ENCODE measurements at places on chromosomes 13 and 19.

- no peak for DNase-seq
Measured at GRCh38 chr13:63436325-63436668, 2020.6 kb upstream of the PCDH20 start.

DNA sequence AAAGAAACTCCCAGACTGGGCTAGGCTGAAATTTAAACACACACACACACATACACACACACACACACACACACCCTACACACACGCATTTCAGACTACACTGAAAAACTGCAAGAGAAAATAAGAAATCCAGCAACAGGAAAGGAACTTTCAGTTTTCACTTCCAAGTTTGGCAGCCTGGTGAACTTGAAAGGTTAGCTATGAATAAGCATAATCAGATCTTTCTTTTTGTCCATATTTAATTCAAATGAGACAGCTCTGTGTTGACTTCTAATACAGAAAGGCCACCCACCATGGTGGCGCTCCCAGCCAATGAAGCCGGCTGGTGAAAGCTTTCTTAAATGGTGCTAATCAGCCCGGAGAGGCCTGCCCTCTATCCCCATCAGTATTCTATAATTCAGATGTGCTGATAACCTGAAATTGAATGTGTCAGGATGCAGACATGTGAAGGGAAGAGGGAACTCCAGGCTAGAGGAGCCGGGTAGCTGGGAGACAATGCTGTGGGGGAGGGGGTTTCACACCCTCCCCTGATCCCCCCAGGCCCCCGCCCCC is 108.3 kb upstream of the ZNF536 start:
- DNase-seq = no peak

GRCh38 chr13:81551036-81551435 is 1210.1 kb upstream of the SPRY2 start:
- DNase-seq = no peak

GRCh38 chr19:51466723-51467122 is 8.5 kb upstream of the SIGLEC8 start:
- DNase-seq = no peak

DNA sequence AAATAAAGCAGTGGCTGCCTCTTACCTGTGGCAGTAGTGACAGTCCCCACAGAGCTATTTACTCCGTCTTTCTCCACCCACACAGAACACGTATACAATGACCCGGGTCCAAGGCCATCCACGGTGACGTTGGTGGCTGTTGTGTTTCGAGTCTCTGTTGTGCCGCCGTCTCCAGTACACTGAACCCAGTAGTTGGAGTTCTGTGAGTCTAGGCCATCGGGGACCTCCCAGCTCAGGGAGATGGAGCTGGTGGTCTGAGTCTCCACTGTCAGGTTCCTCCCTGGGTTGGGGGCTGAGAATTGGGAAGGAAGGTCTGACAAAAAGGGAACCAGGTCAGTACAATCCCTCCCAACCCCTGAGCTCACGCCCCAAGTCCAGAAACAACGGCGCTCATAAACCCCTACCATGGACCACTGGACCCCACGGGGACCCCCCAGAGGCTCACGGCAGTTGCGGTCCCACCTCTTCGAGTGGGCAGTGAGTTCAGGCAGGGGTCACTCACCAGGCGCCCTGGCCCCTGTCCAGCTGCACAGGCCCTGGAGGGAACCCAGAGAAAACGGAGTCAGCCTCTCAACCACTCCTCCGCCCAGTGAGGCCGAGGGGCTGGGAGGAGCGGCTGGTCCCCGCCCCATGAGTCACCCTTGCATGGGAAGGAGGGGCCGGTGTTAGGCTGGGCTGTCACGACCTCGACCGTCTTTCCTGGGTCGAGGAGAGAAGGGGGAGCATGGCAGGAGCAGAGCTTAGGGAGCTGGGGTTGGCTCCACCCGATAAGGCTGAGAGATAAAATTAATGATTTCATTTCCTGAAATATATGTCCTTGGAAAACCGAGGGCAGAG is 2.4 kb downstream of the PTPRH start:
- peak; percentile 44 for DNase-seq

- no peak for DNase-seq
Measured at GRCh38 chr13:33441015-33441414, 155.5 kb upstream of the STARD13 start.

GRCh38 chr19:14361824-14362223 is 19.4 kb upstream of the ADGRE5 start:
- DNase-seq = no peak

DNA sequence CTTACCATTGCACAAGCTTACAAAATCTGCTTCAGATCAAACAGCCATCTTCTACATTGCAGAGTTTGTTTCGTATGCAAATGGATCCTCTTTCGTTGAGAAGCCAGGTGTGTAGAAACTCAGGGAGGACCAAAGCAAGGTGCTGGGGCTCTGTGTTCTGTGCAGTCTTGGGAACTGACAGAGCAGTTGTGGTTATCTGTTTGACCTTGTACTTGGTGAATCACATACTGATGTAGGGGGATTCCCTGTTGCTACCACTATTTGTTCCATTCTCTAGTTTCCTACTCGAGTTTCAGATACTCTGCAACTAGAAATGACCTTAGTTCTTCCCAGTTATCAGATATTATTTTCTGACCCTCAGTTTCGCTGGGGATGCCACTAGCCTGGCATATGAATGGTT is 95.2 kb upstream of the CLDN10 start:
- no peak for DNase-seq

- no peak for DNase-seq
Measured at GRCh38 chr19:1286487-1287353, 1.0 kb downstream of the EFNA2 start.

- no peak for DNase-seq
Measured at GRCh38 chr13:114023716-114024602, 50.1 kb upstream of the C13orf46 start.

DNA sequence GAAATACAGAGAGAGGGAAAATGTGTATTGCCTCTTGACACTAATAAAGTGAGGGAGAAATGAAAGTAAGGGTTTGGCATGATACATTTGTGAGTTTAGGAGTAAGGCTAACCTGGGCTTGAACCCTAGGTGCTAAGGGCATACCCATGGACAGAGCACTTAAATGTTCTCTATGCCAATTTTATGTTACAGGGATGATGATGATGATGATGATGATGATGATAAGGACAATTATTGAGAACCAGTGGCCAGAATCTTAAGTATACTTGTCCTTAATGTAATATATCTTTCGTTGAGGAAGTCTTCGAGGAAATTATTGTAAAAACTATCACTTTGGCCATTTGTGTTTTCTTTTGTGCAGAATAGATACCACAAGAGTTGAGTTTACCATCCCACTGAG is 33.2 kb downstream of the DPY19L3 start:
- DNase-seq = no peak

DNA sequence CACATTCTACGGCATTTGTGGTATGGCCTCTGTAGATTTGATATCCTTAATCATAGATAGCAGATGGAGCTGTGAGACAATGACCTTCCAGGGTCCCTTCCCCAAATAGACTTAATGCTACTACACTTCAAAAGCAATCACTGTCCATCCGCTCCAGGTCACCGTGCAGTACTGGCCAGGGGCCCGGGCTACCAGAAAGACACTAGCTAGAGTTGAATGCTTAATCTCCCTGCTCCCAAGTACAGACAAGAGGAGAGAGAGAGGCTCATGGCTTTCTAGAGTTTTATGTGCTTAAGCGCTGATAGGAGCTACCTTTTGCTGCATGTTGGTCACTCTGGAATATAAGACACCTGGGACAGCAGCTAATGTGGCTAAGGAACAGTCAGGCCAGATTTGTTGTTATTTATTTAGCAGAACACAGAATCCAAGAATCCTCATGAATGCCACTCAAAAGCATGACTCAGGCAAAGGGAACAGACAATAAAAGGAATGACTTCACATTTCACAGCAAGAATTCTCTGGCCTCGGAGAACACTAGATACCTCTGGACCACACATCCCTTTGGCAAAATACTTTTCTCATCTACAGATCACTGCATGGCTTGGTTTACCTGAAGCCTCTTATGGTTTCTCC is 165.0 kb downstream of the LACC1 start:
- DNase-seq = no peak

DNA sequence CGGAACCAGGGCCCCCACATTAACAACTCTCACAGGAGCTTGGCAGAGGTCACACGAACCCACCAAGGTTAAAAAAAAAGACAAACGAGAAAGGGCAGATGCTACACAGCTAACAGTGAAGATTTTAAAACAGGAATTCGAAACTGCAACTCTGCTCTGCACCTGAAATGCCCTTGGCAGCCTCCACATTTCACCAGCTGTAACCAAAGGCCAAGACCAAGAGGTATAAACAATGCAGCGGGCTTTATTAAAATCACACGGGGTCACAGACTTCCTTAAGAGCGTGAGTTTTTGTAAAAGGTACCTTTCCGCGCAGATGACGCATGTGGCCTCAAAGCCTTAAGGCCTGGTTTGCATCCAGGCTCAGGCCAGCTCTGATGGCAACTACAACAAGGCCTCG is 88.2 kb downstream of the STK24 start:
- DNase-seq = no peak

DNA sequence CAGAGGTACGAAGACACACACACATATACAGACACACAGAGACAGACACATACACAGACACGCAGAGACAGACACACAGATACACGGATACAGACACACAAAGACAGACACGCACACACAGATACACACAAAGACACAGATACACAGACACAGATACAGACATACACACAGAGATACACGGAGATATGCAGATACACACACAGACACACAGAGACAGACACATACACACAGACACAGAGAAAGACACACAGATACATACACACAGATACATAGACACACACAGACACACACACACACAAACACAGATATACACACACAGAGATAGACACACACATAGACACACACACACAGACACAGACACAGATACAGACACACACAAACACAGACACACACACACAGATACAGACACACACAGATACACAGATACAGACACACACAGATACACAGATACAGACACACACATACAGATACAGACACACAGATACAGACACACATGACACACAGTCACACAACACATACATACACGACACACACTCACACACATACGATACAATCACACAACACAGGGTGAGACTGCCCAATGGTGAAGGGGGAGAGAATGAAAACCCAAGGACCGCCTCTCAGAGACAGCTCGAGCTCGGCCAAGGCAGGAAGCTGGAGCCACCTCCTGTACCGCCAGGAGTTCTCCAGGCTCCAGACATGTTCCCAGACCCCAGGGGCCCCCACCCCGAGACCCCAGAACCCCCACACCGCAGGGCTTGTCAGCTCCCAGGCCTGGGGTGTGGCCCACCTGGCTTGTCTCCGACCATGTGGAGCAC is 8.8 kb upstream of the CCER2 start:
- no peak for DNase-seq

DNA sequence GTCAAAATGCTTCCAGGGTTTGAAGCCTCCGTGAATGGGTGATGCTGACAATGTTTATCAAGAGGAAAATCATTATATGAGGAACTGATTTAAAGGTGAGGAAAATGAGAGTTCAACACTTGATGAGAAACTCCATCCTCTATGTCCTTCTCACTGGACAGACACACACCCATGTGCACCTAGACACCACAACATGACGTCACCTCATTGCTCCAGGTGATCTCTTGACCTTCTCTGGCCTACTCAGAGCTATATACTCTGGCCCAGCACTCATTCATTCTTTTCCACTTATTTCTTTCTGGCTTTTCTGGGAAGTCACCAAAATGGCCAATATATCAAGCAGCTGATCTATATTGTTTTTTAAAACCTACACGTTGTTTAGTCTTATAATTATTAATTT is 778.7 kb upstream of the PCDH20 start:
- DNase-seq = no peak

DNA sequence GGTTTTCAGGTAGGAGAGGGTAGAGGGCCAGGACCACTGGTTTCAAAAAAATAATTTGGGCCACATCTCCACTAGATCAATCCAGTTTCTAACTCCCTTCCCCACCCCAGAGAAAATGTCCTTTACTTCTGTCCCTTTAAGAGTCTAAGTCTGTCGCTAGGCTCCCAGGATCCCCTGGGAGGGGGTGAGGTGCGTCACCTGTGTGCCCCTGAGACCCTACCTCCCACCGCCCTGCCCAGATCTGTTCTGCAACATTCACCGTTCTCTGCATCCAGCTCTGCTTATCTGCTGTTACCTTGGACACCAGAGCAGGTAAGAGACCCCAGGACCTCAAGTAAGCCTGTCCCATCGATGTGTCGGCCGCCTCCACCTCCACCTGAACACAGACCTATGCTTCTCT is at the start of gene GFY:
Gene GFY (plus strand): TSS at position 211 of the 400 bp plus-strand sequence. CDS start 1,043 bp downstream, outside the sequence.
- DNase-seq = no peak

DNA sequence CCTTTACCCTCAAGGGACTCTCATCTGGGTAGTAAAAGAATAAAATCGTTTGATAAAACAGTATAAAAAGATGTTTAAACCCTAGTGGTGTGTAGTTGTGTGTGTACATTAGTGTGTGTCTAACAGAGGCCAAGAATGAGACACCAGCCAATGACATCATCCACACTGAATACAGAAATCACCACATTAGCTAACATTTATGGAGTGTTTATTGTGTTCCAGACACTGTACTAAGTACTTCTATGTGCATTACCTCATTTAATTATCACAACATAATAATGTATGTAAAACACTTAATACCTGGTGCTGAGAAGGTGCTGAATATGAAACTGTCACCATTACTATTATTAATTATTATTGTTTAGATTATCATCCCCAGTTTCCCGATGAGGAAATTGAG is 49.1 kb upstream of the UQCRFS1 start:
- DNase-seq = no peak

DNA sequence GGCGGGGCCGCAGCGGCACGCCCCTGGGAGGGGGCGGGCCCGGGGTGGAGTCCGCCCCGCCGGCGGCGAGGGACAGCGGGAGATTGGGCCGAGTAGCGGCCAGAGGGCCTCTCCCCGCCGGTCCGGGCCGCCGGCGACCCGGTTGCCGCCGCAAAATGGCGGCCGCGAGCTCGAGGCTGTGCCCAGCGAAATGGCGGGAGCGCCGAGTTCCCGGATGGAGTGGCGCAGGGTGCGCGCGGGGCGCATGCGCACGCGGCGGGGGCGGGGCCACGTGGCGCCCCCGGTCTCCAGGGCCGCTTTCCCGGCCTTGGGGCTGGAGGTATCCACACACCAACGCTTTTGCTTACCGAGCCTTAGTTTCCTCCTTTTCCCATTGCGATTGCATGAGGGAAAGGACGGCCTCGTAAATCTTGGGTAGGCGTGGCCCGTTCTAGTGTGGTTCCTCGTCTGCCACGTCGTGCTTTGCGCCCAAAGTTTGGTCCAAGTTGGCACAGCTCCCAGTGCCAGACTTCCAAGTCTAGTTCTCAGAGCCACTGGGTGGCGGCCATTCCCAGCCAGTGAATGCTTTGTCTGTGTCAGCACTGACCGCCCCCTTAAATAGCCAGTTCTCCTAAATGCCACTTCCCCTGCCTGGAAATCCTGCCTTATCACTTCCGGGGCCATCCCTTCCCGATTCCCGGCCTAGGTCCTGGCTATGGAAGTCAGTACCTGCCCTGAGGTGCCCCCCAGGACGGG is 513 bp downstream of the CIRBP start:
- peak; percentile 80 for DNase-seq

All from stimulated activated CD4-positive, alpha-beta T cell treated with anti-CD3 and anti-CD28 coated beads, Interleukin-15, amount 100 ng/mL, for 48 hours (primary cell).